ENCODE measurements at places on chromosomes 2 and 18. TPM values are rescaled to one million over a fixed set of nuclear protein-coding genes. Genes with fewer than 3 reads are reported as not detected.

- DNase-seq: no peak
Observed at GRCh38 chr2:221205103-221205673, 366.9 kb downstream of the EPHA4 start.

- peak; percentile 77 for DNase-seq
Observed at GRCh38 chr2:172101821-172102390, 794 bp downstream of the DLX2 start.

GRCh38 chr18:58393295-58393694 lies 235.6 kb downstream of the ALPK2 start:
- DNase-seq: no peak

AQP12B gene
- not detected for total RNA-seq

GRCh38 chr18:13054336-13054735 lies 63.2 kb downstream of the CEP192 start:
- no peak for DNase-seq

DCDC2C gene
- not detected for total RNA-seq

GRCh38 chr2:10604604-10605003 lies 85.2 kb downstream of the NOL10 start:
- DNase-seq: no peak

- DNase-seq: no peak
Observed at GRCh38 chr18:76619621-76620315, 124.7 kb upstream of the ZNF516 start.

DNA sequence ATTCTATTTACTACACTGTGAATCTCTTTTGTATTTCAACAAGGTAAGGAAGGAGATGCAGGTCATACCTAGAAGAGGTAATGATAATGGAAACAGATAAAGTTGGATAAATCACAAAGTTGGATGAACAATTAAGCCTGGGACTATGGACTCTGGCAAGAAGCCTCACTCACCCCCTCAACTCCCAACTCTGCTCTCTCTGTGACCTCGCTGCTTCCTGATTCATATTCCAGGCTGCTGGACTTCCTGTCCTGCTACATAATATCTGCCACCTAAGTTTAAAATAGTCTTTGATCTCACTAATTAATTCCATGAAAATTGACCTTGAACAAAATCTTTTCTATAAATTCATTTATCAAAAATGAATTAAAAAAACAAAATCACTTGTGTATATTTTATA lies 215.3 kb downstream of the CALCRL start:
- DNase-seq: no peak

DNA sequence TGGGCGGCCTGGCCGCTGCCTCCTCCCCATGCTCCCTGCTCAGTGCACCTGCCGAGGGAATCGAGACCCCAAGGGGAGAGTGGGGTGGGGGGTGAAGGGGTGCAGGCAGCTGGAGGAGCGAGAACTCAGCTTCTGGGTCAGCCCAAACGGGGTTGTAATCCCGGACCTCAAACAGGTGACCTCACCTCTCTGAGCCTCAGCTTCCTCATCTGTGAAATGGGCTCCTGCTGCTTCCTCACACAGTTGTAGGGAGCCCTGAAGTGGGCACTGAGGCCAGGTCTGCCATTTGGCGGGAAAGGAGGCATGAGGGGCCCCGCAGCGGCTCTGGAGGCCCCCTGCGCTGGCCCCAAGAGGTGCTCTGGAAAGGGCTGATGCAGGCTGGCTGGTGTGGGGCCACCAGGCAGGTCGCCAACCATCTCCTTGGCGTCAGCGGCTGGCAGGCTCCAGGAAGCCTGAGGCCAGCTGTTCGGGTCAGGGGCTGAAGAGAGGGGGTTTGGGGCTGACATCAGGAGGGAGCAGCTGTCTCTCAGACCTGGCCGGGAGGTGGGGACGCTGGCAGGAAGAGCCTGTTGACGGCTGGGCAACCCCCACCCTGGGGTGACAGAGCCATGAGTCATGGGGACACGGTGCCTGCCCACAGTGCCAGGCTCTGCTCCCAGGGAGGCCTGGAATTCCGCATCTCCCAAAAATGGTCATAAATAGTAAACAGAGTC lies 4.9 kb downstream of the KLHL30 start:
- no peak for DNase-seq

DNA sequence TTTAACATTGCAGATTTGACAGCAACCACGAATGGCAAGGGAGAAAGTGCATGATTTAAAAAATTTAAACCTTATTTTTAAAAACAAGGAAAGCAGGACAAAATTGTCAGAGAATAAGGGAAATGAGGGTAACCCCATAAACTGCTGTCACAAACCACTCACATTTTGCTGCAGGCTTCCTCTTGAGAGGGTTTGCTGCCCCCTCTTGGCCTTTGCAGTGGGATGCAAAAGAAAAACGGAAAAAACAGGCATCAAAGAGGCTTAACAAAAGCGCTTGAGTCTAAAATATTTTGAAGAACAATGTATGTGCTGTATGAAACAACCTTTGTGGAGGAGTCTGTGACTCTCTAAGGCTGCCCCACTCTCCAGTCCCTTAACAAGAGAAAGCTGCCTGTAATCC lies 91.6 kb downstream of the TMX3 start:
- peak; percentile 68 for DNase-seq

CAPN14 gene
- 0.07 TPM for total RNA-seq

- no peak for DNase-seq
Observed at GRCh38 chr2:232321817-232322559, 56.6 kb upstream of the ALPP start.

IAH1 gene
- total RNA-seq: 76.0 TPM

GRCh38 chr2:216633616-216634369 lies 573 bp downstream of the IGFBP2 start:
- DNase-seq: peak; percentile 66

GRCh38 chr2:195658541-195658890 lies 1.5 kb downstream of the SLC39A10 start:
- peak; percentile 67 for DNase-seq

GRCh38 chr2:98463081-98463481 lies 18.4 kb downstream of the INPP4A start:
- no peak for DNase-seq

DNA sequence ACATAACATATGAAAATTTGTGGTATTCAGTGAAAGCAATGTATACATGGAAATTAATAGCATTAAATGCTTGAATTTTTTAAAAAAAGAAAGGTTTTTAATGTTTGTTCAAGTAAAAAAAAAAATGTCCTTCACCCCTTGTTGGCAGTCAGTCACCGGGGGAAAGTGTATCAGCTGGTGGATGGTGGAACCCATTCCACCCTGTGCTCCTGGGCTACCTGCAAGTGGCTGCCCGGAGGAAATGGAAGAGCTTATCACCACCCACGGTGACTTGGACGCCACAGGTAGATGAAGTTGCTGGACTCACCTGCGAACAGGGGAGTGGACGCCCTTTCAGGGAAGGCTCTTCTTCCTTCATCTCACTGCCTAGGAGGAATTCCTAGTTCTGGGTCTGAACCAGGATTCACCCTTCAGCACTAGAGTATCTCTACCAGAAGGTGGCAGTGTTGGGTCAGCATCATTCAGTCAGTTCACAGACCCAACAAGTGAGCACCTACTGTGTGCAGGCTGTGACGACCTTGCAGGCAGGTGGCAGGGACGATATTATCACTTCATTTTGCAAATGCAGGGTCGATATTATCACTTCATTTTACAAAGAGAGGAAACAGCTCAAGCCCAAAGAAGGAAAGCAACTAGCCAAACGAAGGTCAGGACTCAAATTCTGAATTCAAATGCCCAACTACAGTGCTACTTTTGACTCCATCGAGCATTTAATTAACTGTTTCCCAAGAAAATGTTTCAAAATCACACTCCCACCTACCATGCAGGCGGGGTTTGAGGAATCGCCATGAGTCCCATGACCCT lies 35.8 kb downstream of the CIB4 start:
- peak; percentile 81 for DNase-seq

- no peak for DNase-seq
Observed at GRCh38 chr2:1561811-1562421, 148.7 kb downstream of the TPO start.

SERPINB2 gene
- not detected for total RNA-seq

DNA sequence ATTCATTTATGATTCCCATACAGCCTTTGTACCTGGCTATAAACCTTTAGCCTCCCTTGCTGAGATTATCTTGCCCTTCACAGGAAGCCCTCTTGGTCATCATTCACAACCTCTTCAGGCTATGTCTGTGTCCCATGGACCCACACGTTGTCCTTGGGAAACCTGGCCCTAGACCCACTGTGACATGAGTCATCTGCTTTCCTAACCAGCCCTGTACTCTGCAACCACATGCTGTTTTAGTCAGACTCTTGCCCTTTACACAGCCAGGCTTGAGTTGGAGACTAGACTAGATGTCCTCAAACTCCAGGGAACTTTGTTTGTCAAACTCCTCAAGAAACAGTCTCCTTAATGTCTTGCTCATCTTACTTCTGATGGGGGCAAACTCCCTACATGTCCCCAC lies 229.3 kb upstream of the ZSWIM2 start:
- DNase-seq: no peak

- DNase-seq: peak; percentile 86
Observed at GRCh38 chr2:65053199-65053598, 3.0 kb upstream of the CEP68 start.

SLC11A1 gene
- total RNA-seq: 0.19 TPM

- no peak for DNase-seq
Observed at GRCh38 chr18:34866739-34867138, 156.6 kb downstream of the DTNA start.

GRCh38 chr2:170974304-170974993 lies 45.4 kb downstream of the GORASP2 start:
- no peak for DNase-seq

- no peak for DNase-seq
Observed at GRCh38 chr18:48533340-48534070, 5.3 kb upstream of the CTIF start.

OTOS gene
- not detected for total RNA-seq

GRCh38 chr18:63105636-63106316 lies 213.8 kb downstream of the BCL2 start:
- no peak for DNase-seq

DNA sequence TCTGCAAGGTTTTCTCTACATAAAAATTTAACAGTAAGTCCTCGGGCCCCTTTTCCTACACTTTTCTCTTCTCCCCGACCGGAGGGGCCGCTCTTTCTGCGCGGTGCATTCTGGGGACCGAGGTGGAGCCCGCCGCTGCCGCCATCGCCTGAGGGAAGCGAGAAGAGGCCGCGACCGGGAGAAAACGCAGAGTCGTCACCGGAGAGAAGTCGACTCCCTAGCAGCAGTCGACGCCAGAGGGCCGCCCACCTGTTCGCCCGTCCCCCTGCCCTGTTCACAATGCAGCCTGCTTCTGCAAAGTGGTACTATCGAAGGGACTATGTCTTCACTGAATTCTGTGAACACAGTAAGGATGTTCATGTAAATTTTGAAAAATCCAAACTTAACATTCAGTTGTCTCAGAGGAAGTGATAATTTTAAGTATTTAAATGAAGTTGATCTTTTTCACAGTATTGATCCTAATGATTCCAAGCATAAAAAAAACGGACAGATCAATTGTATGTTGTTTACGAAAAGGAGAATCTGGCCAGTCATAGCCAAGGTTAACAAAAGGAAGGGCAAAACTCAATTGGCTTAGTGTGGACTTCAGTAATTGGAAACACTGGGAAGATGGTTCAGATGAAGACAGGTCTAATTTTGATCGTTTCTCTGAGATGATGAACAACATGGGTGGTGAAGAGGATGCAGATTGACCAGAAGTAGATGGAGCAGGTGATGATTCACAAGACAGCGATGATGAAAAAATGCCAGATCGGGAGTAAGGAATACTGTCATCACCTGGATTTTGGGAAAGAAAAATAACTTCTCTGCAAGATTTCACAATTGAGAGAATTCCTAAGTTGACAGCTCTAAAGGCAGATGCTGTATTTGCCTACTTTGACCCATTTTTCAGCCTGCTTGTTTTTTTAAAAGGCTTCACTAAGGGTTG lies 55.8 kb downstream of the ASXL2 start:
- DNase-seq: peak; percentile 88

GRCh38 chr2:169808221-169808620 lies 9.6 kb downstream of the SSB start:
- no peak for DNase-seq

- no peak for DNase-seq
Observed at GRCh38 chr18:70700496-70700895, 411.7 kb downstream of the SOCS6 start.

DNA sequence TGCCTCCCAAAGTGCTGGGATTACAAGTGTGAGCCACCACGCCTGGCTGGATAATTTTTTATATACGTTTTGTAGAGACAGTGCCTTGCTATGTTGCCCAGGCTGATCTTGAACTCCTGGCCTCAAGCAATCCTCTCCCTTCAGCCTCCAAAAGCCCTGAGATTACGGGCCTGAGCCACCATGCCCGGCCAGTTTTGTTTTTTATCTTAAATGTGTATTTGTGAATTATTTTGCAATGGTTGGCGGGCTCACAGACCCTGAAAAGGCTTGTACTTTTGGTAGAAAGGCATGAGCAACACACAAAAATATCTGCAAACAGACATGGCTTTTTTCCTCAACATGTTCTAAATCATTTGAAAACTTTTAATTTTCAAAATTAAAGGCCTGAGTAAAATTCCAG lies 73.4 kb upstream of the TMEM18 start:
- no peak for DNase-seq

Data from activated CD4-positive, alpha-beta T cell treated with anti-CD3 and anti-CD28 coated beads, Interleukin-2, amount 10 ng/mL, durations not matched to agents 24 days and 14 days (primary cell).